ENCODE measurements at places on chromosomes 16 and 17.

GRCh38 chr16:89194340-89195311, 5.7 kb downstream of the SLC22A31 start:
- DNase-seq = no peak

- no peak for DNase-seq
Measured at GRCh38 chr17:81612172-81612970, 24.5 kb downstream of the NPLOC4 start.

DNA sequence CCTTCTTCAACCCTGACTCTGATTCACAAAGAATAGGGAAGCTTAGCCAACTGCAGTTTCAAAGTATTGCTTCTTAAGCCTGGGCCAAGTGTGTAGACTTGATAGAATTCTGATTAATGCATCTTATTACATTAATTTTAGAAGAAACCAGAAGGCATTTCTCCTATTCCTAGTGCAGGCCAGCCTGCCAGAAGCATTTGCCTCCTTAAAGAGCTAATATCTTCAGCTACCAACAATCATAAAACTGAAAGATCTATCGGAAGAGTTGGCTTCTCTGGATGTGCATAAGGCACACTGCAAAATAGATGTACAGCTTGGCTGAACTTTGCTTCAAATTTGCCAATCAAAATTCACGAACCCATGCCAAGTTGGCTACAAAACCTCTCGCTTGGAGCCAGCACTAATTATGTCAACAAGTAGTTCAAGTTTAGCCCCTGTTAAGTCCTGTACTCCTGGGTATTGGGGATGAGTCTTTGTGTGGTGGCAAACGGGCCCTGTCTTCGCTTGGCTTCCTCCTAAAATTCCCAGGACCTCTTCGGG, 717.8 kb downstream of the WWOX start:
- no peak for DNase-seq

- DNase-seq = no peak
Measured at GRCh38 chr16:82748026-82748425, 121.3 kb downstream of the CDH13 start.

GRCh38 chr17:67245694-67246402, 852 bp upstream of the HELZ start:
- peak; percentile 89 for DNase-seq

- DNase-seq = no peak
Measured at GRCh38 chr16:5108505-5109158, 11.0 kb upstream of the EEF2KMT start.
